ENCODE measurements at places on chromosomes 16 and 17.

DNA sequence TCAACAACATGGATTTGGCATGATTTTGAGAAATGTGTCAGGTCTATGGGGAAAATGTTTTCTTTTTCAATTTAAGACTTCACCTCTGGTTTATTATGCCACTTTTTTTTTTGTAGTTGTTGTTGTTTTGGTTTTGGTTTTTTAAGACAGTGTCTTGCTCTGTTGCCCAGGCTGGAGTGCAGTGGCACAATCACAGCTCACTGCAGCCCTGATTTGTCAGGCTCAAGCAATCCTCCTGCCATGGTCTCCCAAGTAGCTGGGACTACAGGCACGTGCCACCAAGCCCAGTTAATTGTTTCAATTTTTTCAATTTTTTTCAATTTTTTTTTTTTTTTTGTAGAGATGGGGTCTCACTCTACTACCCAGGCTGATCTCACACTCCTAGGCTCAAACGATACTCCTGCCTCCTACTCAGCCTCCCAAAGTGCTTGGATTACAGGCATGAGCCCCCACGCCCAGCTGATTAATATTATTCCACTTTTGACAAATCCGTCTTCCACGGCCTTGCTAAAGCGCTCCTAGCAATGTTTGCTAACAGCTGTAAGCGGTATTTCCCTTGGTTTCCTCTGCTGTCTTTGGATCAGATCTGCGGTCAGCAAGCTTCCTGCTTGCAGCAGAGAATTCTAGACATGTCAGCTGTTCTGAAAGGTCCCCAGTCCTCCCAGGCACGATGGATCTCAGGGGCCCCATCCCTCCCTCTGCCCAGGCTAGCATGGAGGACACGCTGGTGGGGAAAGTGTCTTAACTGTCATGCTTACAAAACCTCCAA is 7.0 kb upstream of the MILR1 start:
- no peak for DNase-seq

DNA sequence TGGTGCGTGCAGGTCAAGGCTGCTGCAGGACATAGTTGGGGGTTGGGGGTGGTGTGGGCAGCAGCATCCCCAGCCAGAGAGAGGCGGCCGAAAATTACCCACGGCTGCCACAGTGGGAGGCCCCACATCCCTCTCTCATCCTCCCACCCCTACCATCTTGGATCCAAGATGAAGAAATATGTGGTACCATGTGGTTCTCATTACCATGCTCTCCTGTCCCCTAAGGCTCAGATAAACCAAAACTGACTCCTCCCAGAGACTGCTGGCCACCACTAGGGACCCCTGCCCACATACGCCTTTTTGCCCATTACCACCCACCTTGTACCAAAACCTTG is 120.4 kb downstream of the HIC1 start:
- DNase-seq, result no peak

- no peak for DNase-seq
Observed at GRCh38 chr17:63232565-63233310, 213.4 kb downstream of the CYB561 start.

DNA sequence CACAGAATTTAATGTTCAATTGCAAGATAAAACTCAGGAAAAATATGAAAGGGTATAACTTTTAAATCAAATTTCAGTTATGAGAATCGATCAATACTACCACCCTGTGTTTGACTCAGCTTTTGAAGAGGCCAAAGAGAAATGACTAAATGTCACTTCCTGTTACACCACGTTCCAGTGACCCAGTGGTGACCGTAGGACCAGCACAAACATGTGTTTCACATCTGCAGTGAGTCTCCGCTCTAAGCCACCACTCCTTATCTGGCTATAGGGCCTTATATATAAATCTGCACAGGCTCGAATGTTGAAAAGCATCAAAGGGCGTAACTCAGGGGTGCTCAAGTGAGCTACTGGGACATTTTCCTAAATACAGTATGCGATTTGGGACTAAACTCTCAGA is 36.1 kb downstream of the CYB5D2 start:
- DNase-seq, result no peak

- no peak for DNase-seq
Observed at GRCh38 chr16:17177242-17177958, 293.4 kb downstream of the XYLT1 start.

All from left renal pelvis (tissue), 4 donors.